ENCODE measurements at places on chromosomes 1 and 21.

- no peak for DNase-seq
Observed at GRCh38 chr1:168009322-168009721, 72.5 kb upstream of the MPC2 start.

DNA sequence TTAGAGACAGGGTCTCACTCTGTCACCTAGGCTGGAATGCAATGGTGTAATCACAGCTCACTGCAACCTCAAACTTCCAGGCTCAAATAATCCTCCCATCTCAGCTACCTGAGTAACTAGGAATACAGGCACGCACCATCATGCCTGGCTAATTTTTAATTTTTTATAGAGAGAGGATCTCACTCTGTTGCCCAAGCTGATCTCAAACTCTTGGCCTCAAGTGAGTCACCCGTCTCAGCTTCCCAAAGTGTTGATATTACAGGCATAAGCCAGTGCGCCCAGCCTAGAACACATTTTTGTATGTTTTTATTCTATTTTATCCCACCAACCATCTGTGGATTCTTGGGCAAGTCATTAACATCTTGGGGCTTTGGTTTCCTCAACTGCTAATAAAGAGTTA is 100.5 kb downstream of the AK5 start:
- DNase-seq, result no peak

- no peak for DNase-seq
Observed at GRCh38 chr1:222918801-222919477, 104.1 kb downstream of the DISP1 start.

- DNase-seq, result no peak
Observed at GRCh38 chr1:232511172-232511571, 118.8 kb downstream of the SIPA1L2 start.

DNA sequence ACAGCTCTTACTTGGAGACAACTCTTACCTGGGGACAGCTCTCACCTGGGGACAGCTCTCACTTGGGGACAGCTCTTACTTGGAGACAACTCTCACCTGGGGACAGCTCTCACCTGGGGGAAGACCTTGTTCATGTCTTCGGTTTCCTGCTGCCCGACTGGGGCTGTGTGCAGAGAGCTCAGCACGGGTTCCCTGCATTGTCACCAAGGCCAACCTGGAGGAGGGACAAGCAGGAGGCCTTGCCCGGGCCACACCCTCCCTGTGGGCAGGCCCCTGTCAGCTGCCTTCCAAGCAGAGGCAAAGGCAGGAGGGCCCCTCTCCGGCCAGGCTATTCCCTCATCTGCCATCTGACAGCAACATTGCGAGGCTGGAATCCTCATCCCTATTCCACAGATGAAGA is at the start of gene LDLRAD1:
LDLRAD1 (minus strand) TSS at position 208 of the 400 bp plus-strand sequence; CDS start at position 134, 74 bp downstream.
- DNase-seq, result no peak

DNA sequence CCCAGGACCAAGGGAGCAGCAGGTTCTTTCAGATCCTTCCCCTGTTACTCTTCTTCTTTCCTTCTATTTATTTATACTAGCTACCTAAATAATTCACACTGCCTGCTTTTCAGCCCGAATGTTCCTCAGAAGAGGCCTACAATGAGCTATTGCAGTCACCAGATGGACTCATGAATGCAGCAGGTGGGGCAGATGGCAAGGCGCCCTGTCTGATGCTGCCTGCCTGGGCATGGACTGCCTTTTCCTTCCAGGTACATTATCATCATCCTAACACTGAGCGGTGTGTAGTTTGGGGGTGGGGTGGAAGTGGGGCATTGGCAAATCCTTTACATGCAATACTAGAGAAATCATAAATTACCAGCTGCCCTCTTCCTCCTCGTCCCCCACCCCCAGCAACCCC is 17.6 kb downstream of the ESRRG start:
- DNase-seq, result no peak

- DNase-seq, result no peak
Observed at GRCh38 chr1:229832695-229833094, 206.6 kb downstream of the URB2 start.

DNA sequence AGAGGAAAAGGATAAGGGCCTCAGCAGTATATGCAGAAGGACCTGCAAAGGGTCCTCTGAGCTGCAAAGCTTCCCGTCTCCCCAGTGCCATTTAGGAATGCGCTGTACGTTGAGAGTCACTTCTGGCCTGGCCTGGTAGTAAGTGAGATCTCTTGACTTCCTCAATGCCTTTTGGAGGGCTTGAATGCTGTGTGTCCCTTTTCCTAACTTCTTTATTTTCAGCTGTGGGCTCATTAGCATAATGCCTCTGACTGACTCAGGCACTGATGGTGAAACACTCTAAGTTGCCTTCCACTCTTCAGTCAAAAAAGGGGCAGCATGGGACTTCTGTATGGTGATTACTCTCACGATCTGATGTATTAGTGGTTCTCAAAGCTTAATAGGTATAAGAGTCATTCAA is 49.9 kb downstream of the XCL1 start:
- no peak for DNase-seq

DNA sequence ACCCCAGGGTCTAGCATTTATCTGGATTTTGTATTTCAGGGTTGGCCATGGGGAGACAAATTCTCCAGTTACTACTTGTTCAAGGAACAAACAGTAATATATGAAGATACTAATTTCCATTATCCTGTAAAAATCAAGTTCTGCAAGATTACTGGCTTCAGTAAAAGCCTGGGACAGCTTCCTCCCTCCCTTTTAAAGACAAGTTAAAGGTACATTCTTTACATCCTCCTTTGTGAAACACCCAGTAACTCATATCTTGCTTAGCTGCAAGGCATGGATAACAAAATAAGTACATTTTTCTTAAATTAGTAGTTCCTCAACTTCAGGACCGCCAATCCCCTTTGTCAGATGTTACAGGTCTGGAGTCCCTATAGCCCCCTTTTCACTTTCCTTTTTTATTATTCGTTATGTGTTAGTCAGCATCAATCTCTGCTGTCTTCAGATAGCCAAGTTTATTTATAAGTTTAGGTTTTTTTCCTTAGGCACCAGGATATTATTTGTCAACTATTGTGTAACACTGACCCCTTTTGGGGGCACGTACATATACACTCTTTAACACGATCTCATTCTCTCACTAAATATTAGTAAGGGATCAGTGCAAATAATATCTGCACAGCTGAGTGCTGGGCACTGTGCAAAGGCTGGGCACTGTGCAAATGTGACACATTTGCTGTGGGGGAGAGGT is 9.8 kb downstream of the ERRFI1 start:
- DNase-seq, result no peak

DNA sequence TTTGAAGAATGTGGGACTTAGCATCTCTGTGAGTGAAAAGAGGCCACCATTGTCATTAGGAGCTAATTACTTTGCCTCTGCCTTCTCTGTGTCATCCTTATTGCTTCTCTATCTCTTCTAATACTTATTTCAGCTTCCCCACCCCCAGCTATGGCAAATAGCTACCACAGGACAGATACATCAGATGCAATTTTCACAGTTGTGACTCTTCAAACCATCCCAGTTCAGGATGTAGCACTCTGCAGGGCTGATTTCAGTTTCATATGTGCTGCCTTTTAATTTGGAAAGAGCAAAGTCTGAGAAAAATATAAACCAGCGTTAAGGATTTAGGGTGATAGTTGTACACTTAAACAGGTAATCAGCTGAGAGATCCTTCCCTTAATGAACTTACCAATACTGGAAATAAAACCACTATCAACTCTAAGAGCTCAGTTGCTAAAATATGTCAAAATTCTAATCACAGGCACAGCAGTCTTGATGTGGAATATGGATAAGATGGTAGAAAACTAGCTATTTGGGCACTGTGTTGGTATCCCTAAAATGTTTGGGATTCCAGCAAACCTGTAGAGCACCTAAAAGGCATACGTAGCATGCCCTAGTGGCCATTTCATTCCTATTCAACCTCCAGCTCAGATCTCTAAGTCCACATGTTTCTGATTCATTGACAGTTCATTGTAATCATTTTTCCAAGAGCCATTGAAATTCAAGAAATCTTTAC is 148.4 kb downstream of the SYT2 start:
- no peak for DNase-seq

- DNase-seq, result no peak
Observed at GRCh38 chr1:27885621-27886352, 13.4 kb downstream of the THEMIS2 start.

- DNase-seq, result no peak
Observed at GRCh38 chr21:41813226-41813625, 46.4 kb upstream of the RIPK4 start.

GRCh38 chr1:215845234-215845891 is 278.3 kb downstream of the KCTD3 start:
- DNase-seq, result no peak

GRCh38 chr1:43437031-43437973 is 16.4 kb downstream of the HYI start:
- no peak for DNase-seq

- no peak for DNase-seq
Observed at GRCh38 chr1:246448373-246448772, 58.7 kb downstream of the SMYD3 start.

DNA sequence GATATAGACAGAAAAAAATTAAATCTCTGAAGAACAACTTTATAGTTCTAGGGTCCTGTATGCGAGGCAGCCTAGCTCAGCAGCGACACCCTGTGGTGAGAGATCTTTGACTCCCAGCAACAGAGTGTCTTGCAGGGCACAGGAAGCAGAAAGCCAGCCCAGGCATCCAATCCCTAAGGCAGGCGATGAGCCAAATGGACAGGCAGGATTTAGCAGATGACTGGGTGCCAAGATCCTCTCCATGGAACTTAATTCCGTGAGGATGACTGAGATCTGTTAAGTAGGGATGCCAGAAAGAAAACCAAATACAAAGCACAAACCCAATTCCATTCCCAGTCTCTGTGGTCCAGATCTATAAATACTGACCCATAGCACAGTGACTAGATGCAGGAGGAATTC is 38.8 kb downstream of the HLCS start:
- DNase-seq, result peak; percentile 55

- no peak for DNase-seq
Observed at GRCh38 chr1:59062743-59063142, 234.2 kb upstream of the FGGY start.

- no peak for DNase-seq
Observed at GRCh38 chr21:29613021-29613420, 314.3 kb downstream of the BACH1 start.

- no peak for DNase-seq
Observed at GRCh38 chr1:16521288-16521583, 7.2 kb upstream of the RNU1-1 start.

DNA sequence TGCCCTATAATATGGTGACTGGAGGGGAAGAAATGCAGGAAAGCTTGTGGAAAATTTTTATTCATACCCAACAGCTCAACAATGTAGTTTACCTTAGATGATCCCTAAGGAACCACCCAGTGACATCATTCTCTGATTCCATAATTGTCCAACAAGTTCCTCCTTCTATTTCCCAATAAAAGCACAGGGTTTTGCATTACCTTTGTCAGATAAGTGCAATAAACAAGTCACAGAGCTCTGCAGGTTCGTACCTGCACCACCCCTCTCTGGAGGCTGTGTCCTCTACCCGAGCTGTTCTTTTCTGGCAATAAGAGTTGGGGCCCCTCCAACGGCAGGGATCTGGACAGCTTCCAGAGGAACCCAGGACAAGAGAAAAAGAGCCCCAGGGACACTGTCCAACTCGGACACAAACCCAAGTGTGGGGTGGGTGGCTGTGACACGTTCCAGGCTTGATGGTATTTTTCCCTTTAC is 38.8 kb downstream of the RCAN1 start:
- no peak for DNase-seq

DNA sequence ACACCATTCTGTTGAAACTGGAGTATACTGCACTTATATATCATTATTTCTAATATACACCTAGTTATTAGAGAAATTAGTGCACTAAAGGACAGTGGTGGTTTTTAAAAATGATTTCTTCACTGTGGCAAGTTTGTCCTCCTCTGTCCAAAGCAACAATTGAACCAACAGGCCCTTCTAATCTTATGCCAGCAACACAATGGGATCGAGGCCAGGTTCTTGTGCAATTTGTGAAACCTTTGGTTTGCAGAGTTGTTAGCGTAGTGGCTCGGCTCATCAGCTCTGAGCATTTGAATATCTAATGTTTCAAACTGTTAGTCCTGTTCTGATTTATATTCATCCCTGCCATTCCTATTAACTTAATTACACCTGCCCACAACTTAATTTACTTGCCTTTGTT is 9.9 kb upstream of the LRRC39 start:
- no peak for DNase-seq

DNA sequence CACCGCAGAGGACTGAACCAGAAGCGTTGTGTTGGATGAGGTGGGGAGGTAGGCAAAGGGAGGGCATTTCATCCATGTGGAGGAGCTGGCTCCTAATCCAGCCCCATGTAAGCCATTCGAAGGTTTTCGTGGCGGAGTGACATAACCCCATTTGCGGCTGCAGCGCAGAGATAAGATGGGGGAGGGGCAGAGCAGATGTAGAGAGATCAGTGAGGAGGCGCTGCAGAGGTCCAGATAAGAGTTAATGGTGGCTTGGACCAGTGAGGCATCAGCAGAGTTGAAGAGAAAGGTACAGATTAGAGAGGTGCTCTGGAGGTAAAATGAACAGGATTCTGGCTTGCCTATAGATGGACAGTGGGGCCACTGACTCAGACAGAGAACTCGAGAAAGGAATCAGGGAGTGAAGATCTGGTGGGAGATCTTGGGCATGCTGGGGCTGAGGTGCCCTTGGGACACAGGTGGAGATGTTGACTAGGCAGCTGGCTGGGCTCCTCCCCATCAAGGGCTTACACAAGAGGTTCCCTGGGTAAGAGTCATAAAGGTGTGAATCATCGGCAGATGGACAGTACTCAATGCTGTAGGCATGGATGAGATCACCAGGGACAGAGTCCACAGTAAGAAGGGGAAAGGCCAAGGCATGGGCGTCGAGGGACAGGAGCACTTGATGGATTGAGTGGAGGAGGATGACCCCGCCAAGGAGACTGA is 7.8 kb upstream of the PTPRF start:
- no peak for DNase-seq

GRCh38 chr1:46438346-46438745 is 44.2 kb downstream of the FAAH start:
- no peak for DNase-seq

GRCh38 chr1:223772771-223773160 is 60.4 kb downstream of the CAPN2 start:
- no peak for DNase-seq
